ENCODE measurements at places on chromosomes 6 and 20.

- ATAC-seq: no peak
Measured at GRCh38 chr6:18561037-18561750, 174.0 kb downstream of the RNF144B start.

DNA sequence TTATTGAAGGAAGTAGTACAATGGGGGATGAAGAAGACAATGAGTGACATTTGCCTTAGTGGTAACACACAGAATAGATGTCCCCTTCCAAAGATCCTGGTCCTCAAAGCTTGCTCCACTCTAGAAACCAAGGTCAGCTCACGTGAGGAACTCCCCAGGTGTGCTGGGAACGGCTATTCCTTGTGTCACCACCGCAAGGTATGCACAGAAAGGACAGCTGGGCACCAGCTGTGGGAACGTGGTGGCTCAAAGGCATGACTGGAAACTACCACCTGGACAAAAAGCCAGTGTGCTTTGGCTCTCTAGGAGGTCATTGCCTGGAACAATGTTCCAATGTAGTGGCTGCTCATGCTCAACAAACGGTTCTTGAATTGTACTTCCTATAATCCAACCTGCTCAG lies 94.0 kb downstream of the SLC22A3 start:
- ATAC-seq: no peak

DNA sequence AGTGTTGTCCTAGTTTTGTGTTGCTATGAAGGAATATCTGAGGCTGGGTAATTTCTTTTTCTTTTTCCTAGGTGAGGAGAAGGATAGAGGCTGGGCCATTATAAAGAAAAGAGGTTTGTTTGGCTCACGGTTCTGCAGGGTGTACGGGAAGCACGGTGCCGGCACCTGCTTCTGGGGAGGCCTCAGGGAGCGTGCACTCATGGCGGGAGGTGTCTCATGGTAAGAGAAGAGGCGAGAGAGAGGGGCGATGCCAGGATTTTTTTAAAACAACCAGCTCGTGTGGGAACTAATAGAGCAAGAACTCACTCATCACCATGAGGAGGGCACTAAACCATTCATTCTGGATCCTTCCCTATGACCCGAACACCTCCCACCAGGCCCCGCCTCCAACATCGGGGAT lies 14.2 kb upstream of the NPBWR2 start:
- ATAC-seq: no peak

GRCh38 chr6:42424906-42425474 lies 26.7 kb downstream of the TRERF1 start:
- ATAC-seq: no peak

DNA sequence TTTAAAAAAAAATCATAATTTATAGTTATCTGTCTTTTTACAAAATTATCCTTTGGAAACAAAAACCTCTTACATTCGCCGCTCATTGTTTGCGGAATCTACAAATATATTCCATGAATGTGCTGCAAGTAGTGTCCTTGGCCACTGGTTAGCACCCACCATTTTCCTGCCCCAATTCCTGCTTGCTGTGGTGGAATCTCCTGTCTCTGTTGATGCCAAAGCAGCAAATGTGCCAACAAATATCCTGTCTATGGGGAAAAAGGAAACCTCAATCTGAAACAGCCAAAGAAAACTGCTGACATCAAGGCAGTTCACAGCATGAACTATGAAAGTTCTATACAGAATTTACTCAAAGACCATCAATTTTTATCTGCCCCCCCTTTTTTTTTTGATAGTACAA lies 603.6 kb downstream of the COL12A1 start:
- no peak for ATAC-seq

Data from SK-N-SH treated with all-trans-retinoic acid at 6 μM for 48 hours (cell line).